Mesothelial cell of epicardium (in vitro differentiated cells): ENCODE measurements at places on chromosomes 5 and 9.

DNA sequence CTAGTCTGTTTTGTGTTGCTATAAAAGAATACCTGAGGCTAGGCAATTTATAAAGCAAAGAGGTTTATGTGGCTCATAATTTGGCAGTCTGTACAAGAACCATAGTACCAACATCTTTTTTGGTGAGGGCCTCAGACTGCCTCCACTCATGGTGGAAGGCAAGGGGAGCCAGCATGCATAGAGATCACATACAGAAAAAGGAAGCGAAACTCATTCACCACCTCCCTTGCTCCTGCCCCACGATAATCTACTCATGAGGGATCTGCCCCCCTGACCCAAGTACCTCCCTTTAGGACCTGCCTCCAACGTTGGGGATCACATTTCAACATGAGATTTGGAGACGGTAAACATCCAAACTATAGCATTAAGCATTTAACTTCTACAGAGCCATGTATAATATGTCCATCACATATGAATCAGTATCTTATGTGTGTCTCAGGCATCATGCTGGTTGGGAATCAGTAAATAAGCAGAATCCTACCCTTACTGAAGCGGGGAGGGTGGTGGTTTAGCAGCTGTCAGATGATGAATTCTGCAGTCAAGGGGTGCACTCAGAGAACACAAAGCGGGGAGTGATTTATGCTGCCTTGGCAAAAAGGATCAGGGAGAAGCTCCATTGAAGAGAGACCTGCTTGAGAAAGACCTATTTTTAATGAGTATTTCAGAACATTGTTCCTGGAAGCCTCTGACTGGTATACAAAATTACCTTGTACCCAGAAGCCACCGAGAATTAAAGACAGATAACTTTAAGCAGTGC lies 34.8 kb downstream of the HMGXB3 start:
- DNase-seq: no peak

DNA sequence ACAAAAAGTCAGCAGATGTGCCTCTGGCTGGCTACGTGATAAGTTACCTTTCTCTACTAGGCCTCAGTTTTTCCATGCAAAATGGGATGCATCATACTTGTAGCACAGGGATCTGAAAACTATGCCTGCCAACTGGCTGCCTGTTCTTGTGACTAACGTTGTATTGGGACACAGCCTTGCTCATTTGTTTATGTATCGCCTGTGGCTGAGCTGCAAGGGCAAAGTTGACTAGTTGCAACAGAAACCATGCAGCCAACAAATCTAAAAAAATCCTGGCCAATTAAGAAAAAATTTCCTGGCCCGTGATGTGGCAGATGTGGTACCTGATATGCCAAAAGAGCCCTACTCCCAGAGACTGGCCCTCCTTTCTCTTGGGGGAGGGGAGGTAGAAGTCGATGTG lies 131.3 kb downstream of the SEC61B start:
- no peak for DNase-seq

GRCh38 chr5:58056546-58056945 lies 403.3 kb downstream of the PLK2 start:
- DNase-seq: no peak

- DNase-seq: no peak
Observed at GRCh38 chr5:83368835-83369234, 102.7 kb upstream of the VCAN start.

GRCh38 chr5:77167695-77168121 lies 42.8 kb upstream of the PDE8B start:
- no peak for DNase-seq

GRCh38 chr9:16207161-16207560 lies 654.3 kb downstream of the CCDC171 start:
- DNase-seq: no peak

DNA sequence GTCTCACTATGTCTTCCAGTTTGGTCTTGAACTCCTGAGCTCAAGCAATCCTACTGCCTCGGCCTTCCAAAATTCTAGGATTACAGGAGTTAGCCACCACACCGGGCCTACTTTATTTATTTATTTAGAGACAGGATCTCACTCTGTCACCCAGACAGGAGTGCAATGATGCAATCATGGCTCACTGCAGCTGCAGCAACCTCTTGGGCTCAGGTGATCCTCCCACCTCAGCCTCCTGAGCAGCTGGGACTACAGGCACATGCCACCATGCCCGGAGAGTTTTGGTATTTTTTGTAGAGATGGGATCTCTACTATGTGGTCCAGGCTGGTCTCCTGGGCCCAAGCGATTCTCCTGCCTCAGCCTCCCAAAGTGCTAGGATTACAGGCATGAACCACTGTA lies 32.8 kb downstream of the PHAX start:
- no peak for DNase-seq

- peak; percentile 68 for DNase-seq
Observed at GRCh38 chr5:151020304-151021110, at the start of gene GPX3. TSS of gene GPX3 (plus strand) at chr5:151020591. CDS start at chr5:151020655, 64 bp downstream.

- DNase-seq: no peak
Observed at GRCh38 chr9:81637276-81637675, 52.1 kb downstream of the TLE1 start.

DNA sequence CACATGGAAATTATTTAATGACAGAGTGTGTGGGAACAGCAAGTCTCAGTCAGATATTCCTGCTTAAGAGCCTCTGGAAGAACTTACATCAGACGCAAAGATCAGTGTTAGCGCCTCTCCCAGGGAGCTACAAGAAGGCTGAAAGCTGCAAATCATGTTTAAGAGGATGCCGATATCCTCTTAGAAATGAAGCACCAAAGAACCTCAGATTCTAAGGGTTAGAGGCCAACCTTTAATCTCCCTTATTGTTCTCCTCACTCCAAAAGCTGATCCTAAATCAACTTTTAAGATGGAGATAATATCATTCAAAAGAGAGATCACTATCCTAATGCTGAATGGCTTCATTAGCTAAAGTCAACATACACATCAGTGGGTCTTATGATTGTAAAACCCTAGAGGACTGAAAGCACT lies 160.6 kb downstream of the NFIB start:
- no peak for DNase-seq

DNA sequence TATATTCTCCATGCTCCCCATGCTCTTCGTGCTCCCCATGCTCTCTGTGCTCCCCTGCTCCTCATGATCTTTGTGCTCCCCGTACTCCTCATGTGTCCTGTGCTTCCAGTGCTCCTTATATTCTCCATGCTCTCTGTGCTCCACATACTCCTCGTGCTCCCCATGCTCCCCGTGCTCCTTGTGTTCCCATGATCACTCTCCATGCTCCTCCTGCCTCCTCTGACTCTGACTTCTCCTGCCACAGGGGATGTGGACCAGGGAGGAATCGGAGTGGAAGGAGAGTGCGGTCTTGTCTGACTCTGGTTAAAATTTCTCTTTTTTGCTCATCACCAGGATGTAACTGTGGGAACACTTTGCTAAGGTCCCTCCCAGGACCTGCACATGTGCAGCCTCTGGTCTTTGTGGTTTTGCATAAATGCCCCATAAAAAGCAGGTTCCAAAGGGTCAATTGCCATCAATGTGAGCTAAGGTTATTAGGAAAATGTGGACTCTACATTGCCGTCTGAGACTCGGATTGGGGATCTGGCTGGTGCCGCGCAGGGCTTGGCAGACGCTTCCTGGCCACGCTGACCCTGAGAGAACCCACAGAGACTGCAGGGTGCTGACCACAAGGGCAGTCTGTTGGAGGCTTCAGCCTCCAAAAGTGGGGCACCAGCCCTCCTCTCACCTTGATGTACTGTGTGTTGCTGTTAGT lies 52.5 kb downstream of the TRIP13 start:
- DNase-seq: no peak

- DNase-seq: no peak
Observed at GRCh38 chr5:77145666-77146065, 58.6 kb upstream of the ZBED3 start.

DNA sequence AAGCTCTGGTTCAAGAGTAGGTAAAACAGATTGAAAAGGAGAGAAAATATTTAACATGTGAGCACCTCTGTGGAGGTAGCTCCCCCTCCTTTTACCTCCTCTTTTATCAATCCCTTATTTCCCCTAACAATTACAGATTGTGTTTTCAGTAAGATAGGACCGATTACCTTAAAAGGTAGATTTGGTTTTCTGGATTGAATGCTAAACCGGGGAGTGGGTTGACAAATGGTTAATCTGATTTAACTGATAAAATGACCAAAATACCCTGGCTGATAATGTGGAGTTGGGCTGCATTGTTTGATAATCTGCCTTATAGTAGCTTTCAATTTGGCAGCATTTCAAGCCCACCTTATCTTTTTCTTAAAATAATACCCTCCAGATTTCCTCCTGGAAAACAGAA lies 83.9 kb downstream of the EGFLAM start:
- no peak for DNase-seq

- no peak for DNase-seq
Observed at GRCh38 chr5:39661026-39661779, 236.4 kb upstream of the DAB2 start.

DNA sequence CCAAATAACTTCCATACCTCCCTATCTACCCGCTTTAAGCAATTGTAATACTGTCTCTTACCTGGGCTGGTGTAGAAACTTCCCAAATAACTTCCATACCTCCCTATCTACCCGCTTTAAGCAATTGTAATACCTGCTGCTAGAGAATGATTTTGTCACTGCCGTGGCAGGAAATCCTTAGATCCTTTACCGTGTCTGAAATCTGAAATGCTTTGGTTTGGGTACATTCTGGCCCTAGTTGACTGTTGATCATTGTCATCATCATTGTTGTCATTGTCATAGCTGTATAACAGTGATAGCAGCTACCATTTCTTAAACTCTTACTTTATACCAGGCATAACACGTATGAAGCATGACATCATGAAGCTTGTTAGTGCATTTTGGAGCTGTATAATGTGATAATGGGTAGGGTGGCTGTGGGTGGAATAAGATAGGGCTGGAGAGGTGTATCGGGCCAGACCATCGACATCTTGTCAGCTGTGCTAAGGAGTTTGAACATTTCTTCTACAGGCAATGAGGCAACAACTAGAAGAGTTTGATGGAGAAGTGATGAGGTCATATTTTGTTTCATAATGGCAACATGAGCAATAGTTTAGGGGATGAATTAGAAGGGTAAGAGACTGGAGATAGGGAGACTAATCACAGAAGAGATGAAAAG lies 15.7 kb downstream of the PIP5K1B start:
- DNase-seq: no peak

DNA sequence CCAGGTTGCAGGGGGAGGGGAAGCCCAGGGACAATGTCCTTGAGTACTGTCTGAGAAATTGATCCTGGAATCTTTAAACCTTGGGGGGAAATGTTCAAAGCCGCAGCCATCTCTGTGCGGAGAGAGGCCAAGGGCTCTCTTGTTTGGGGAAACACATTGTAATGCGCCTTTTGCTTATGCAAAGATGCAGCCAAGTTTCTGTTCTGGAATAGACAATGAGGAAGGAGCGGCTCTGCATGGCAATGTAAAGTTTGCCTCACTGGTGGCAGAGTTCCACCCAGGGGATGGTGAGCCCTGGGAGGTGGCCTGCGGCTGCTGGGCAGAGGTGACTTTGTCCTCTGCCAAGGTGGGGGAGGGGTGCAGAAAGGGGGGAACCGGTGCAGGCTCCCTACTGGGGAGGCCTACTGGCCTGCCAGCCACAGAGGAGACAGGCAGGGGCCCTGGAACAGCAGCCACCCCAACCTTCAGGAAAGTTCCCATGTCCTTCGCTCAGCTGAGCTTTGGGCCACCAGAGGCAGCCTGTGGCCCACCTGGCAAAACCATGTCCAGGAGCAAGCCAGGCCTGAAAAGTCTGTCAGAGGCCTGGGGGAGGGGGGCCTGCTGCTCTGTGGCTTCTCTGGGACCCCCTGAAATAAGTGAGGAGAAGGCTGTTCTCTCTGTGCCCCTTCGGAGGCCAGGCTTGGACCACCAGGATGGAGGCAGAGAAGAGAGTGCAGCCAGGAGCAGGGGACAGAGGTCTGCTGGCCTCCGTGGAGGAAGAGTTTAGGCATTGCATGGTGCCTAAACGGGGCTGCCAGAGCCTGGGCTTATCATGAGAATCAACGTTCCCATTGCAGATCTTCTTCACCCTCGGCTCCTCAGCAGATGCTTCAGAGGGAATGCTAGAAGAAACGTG lies 127.8 kb downstream of the ZNF354C start:
- no peak for DNase-seq

DNA sequence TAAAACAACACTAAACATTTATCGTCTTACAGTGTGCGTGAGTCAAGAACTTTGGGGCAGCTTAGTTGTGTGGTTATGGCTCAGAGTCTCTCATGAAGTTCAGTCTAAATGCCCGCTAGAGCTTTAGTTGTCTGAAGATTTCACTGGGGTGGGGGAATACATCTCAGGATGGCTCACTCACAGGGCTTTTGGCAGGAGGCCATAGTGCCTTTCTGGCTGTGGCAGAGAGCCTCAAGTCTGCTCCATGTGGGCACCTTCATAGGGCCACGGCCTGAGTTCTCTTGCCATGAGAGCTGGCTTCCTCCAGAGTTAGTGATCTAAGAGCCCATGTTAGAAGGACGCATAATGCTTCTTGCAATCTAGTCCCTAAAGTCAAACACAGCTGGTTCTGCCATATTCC lies 258.8 kb upstream of the NUDT12 start:
- no peak for DNase-seq

DNA sequence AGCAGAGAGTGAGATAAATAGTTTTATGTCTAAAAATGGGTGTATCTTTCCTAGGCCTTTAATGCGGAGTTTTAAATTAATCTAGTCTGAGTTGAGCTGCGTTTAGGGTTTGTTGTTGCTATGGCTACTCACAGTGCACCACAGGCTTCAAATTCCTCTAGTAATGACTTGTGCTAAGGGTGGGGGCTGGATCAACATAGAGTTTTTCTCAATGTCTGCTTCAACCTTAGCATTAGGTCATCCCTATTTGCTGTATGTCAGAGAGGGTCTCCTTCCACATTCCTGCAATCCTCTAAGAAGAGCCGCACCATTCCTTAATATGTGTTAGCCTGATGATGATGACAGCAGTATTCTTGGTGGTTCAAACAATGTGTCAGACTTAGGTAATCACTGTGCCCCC lies 465.6 kb upstream of the KIF2A start:
- no peak for DNase-seq

DNA sequence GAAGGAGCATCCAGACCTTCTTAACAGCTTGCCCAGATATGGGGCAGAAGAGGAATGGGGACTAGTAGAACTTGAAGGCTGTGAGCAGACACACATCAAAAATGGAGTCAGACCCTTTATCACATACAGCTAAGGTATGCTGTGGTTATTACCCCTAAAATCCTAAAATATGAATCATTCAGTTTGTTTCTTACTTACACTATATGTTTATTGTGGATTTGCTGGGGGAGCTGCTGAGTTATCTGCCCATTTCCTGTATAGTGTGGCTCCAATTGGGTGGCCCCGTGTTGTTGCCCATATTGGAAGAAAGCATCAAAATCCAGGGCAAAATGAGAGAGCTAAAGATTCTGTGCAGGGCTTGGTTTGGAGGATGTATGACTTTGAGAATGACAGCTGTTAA lies 56.9 kb downstream of the AP3S1 start:
- DNase-seq: no peak

- DNase-seq: no peak
Observed at GRCh38 chr5:142654578-142655058, 31.3 kb downstream of the FGF1 start.
